ENCODE measurements at places on chromosomes 1 and 21. TPM values are rescaled to one million over a fixed set of nuclear protein-coding genes. Genes with fewer than 3 reads are reported as not detected.

ATF3 gene
- total RNA-seq: 21.6 TPM

AZIN2 gene
- 5.1 TPM for total RNA-seq

HPCA gene
- total RNA-seq: 0.05 TPM

SLAMF9 gene
- not detected for total RNA-seq

LIN28A gene
- total RNA-seq: not detected

RAB25 gene
- total RNA-seq: 43.9 TPM

TTC39A gene
- 79.0 TPM for total RNA-seq

OR2T35 gene
- total RNA-seq: under 0.01 TPM

HCRTR1 gene
- total RNA-seq: not detected

FOXD3 gene
- total RNA-seq: not detected

WNT3A gene
- total RNA-seq: not detected

CD34 gene
- 0.35 TPM for total RNA-seq

TDRD5 gene
- total RNA-seq: 0.87 TPM

CYYR1 gene
- total RNA-seq: 1.5 TPM

TEX38 gene
- not detected for total RNA-seq

CD101 gene
- total RNA-seq: 0.35 TPM

PRRX1 gene
- total RNA-seq: not detected

ERG gene
- 0.15 TPM for total RNA-seq

IL19 gene
- total RNA-seq: not detected

DUSP10 gene
- 14.1 TPM for total RNA-seq

DNA sequence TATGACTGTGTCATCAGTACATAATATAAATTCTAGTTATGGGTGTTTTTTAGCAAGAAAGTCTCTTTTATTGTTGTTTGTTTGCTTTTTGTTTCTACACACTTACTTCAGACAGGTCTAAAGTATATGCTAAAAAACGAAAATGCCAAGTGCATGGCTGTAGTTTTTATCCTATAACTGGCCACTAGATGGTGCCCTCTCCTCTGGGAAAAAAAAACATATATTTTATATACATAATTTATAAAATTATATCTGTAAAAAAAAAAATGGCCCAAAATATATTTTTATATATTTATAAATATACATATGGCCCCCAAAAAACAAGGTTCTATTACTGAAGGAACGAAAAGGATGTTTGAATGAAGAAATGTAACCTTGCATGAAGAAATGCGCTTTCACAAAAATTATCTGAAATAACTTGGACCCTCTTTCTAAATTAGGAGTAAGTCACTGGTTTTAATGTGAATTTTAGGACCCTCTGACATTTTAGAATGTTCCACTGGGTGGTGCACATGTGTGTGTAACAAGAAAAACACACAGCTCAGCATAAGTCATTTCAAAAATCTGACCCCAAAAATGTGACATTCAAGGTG is 93.5 kb downstream of the TTLL7 start:
- DNase-seq: no peak

- no peak for DNase-seq
Observed at GRCh38 chr1:211210052-211210451, 49.1 kb upstream of the RCOR3 start.

DNA sequence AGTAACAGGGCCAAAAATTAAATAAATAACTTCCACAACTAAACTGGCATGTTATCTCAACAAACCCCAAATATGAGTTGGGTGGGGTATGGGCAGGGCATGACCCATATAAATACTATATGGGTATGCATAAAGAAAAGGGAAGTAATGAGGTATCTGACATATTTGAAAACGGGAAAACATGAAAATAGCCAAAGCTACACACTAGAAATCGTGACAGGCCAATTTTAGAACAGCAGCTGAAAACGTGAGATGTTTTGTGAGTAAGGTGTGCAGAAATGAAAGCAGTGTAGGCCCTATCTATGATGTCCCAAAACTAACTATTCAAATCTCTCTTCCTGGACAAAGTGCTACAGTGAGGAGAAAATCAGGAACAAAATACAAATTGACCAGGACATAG is 537.9 kb upstream of the NR5A2 start:
- no peak for DNase-seq

DNA sequence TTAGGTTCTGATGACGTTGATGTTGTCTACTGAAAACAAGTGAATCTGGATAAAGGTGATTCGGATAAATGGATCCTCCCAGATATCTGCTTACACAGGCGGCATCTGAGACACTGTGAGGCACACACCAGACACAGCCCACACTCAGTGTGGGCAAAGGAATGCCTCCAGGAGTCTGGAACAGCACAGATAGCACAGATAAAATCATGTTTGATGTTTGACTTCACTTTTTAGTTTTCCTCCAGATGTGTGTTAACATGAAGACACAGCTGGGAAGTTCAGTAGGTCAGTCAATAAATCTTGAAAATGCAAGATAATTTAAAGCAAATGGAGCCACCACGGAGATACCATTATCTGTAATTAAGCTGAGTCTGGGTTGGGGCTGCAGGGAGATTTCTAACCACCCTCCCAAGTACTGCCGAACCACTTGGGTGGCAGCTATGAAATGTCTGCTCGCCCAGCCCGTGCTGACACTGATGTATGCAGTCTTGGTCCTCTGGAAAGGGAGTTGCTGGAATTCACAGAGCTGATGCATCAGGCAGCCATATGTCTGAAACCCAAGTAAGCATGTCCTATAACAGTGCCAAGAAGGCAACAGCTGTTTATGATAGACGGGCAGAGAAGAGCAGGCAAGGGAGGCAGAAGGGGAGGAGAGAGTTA is 11.7 kb downstream of the CAPN9 start:
- DNase-seq: no peak

GRCh38 chr21:31671146-31671716 is 11.7 kb downstream of the SOD1 start:
- DNase-seq: no peak

- no peak for DNase-seq
Observed at GRCh38 chr1:2797741-2798016, 3.8 kb downstream of the TTC34 start.

DNA sequence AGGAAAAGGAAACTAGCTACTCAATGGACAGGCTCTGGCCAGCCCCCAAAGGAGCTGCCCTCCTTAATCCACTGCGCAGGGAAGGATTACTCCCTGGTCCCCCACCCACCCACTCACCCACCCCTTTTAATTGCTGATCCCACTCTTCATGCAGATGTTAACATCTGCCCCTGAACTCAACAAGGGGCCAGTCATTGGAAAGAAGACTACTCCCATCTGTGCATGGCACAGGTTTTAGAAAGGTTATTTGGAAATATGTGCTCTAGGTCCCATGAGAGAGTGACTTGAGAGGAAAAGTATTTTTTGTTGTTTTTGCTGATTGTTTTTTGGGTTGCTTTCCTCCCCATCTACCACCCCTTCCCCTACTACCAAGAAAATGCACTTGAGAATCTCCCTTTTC is 94.4 kb upstream of the FGGY start:
- DNase-seq: no peak

- no peak for DNase-seq
Observed at GRCh38 chr1:116259663-116260062, 113.4 kb upstream of the ATP1A1 start.

- no peak for DNase-seq
Observed at GRCh38 chr21:45408271-45408791, 3.4 kb downstream of the COL18A1 start.

- DNase-seq: no peak
Observed at GRCh38 chr1:1562556-1563195, 12.0 kb downstream of the SSU72 start.

GRCh38 chr21:33109574-33110339 is 39.8 kb downstream of the OLIG1 start:
- no peak for DNase-seq

GRCh38 chr21:41626021-41626420 is 118.1 kb upstream of the TMPRSS2 start:
- DNase-seq: no peak

- DNase-seq: peak; percentile 98
Observed at GRCh38 chr1:186059311-186059710, 315.7 kb downstream of the TPR start.

DNA sequence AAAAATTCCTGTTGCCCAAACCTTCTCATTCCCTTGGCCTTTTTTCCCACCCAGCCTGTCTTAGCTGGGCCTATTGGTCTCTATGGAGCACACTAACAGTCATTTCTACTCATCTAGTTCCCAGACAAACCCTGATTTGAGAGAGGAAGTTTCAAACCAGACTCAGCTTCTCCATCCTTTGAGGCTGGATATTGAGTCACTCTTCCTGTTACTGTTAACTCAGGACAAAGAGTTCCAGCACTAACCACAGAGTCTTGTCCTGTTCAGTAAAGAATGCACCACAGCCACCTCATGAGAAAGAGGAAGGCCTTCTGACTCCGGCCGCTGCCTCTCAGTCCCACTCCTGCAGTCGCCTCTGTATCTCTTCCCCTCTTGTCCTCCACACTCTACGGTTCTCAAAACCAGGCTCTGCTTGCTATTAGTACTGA is 137.8 kb downstream of the PTPRC start:
- peak; percentile 97 for DNase-seq

- DNase-seq: peak; percentile 22
Observed at GRCh38 chr1:204791453-204792353, 79.0 kb upstream of the NFASC start.

- peak; percentile 47 for DNase-seq
Observed at GRCh38 chr1:63799307-63799706, 25.5 kb downstream of the ROR1 start.

DNA sequence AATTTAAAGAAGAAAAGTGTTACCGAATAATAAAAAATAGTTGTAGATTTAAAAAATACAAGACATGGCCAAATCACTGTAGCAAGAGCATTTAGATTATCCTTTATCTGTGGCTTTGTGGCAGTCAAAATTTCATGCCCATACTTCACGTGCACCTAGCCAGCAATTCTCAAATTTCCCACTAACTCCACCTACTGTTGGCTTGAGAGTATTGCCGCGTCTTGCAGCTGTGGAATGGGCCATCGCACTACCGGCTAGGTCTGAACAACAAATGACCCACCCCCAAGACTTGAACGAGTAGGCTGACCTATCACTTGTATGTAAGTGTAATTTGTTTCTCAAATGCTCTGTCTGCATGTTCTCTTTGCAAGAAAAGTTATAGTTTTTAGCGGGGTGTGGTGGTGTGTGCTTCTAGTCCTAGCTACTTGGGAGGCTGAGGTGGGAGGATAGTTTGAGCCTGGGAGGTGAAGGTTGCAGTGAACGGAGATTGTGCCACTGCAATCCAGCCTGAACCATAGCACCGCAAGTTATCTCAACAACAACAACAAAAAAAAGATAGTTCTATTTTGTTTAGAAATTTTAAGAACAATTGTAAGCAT is 4.1 kb downstream of the KRTAP13-4 start:
- no peak for DNase-seq

- peak; percentile 42 for DNase-seq
Observed at GRCh38 chr1:241311056-241311746, 45.8 kb downstream of the RGS7 start.

DNA sequence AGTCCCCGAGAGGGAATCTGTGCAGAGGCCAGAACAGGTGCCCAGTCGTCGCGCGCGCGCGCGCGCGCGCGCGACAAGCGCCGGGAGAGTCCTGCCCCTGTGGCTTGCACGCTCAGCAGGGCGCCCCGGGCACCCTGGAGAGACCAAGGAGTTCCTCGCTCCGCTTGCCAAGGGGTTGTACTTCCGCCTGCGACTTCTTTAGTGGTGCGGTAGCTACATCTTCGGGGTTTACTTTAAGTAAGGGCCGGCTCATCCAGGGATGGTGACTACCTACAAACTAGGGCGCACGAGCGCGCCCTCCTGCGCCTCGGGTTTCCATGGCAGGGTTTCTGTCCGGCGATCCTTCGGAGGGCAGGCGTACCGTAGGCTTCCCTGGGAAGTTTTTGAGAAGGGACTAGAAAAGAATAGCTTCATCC is 1.4 kb downstream of the LHX4 start:
- no peak for DNase-seq

GRCh38 chr21:14548779-14549178 is 2.7 kb upstream of the SAMSN1 start:
- no peak for DNase-seq

GRCh38 chr1:184472136-184472535 is 85.3 kb downstream of the C1orf21 start:
- no peak for DNase-seq

DNA sequence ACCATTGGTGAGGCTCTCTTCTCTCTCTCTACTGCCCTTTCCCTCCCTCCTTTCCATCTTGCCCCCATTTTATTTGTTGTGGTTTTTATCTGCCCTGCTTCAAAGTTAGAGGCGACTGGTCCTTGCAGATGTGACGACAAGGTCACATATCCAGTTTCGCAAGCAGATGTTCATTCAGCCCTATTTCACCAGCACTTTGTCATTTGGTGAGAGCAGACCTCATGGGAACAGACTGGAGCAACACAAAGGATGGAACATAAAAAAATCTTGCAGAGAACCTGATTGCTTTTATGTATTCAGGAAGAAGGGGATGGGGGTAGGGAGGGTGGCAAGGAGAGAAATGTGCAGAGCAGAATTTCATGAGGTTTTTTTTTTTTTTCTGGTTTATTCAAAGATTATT is 84.3 kb downstream of the ELAVL4 start:
- no peak for DNase-seq

- no peak for DNase-seq
Observed at GRCh38 chr21:46347791-46348381, 23.9 kb downstream of the PCNT start.

DNA sequence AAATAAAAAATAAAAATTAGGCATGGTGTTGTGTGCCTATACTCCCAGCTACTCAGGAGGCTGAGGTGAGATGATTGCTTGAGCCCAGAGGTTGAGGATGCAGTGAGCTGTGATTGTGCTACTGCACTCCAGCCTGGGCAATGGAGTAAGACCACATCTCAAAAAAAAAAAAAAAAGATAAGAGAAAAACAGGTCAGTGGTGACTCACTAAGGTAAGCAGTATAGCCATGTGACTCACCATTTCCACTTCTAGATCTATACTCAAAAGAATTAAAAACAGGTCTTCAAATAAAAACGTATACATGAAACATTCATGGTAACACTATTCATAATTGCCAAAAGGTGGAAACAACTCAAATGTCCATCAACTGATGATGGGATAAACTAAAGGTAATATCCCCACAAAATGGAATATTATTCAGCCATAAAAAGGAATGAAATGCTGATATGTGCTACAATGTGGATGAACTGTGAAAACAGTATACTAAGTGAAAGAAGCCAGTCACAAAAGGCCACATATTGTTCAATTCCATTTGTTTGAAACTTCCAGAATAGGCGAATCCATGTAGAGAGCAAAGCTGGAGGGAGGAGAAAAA is 75.1 kb downstream of the ZNF281 start:
- DNase-seq: peak; percentile 79

DNA sequence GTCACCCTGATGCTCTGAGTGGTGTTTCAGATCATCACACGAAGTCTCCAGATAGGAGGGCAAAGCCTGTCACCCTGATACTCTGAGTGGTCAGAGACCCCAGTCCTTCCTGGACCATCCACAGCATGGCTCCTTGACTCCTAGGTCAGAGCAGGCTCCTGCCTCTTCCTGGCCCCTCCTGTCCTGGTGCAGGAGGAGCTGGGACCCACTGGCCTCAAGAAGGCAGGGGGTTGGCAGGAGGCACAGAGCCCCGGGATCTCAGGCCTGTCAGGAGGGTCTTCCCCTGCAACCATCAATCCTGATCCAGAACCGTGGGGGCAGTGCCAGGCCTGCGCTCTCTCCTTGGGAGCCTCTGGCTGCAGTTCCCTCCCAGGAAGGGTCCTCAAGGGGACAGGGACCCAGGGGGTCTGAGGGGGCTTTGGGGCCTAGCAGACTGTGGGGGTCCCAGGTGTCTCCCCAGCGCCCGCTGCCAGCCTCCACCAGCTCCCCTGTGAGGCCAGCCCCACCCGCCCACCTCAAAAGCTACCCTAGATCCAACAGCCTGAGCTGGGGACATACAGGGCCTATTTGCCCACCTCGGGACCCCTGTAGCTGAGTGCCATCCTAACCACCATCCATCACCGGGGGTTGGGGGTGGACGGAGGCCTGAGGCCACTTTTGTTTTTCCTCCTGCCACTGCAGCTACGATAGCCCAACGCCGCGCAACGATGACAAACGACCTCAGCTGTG is 27.5 kb downstream of the COL6A1 start:
- no peak for DNase-seq

All from renal cortical epithelial cell (primary cell).